CD4-positive, alpha-beta T cell treated with Interleukin-10 for 1 hour (primary cell): ENCODE measurements at places on chromosomes 3 and 15.

DNA sequence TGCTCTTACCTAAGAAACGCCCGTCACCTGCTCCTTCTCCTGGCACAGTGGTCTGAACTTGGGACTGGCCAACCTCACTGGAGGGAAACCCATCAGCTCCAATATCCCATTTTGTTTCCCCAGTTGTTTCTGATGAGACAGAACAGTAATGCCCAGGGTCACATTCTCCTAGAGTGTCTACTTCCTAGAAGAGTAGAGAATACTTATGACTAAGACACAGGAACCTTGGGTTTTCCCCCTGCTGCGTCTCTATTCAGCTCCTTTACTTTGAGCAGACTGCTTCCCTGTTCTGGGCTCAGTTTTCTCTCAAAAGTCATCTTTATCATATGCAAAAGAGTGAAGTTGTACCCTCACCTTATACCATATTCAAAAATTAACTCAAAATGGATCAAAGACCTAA, 79.4 kb downstream of the POLR2M start:
- no peak for DNase-seq

- DNase-seq = no peak
Observed at GRCh38 chr15:63928185-63928842, 94.6 kb upstream of the HERC1 start.

GRCh38 chr3:182969853-182970252, 10.5 kb downstream of the DCUN1D1 start:
- DNase-seq = no peak

GRCh38 chr3:188446014-188446413, 292.1 kb downstream of the LPP start:
- DNase-seq = no peak

DNA sequence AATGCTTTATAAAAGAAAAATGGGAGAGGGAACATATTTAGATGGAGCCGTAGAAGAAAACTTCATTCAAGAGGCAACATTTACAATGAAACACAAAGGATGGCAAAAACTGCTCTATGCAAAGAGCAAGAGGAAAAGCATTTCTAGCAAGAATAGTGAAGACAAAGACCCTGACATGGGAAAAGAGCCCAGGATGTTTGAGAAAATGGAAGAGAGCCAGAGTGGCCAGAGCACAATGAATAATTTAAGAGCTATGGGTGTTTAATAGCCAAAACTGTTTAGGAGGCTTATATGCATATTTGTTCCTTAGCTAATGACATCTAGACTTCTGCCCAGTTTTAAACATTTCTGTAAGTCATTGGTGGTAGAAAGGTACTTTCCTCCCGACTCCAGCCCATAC, 25.4 kb upstream of the SEMA6D start:
- DNase-seq = no peak

DNA sequence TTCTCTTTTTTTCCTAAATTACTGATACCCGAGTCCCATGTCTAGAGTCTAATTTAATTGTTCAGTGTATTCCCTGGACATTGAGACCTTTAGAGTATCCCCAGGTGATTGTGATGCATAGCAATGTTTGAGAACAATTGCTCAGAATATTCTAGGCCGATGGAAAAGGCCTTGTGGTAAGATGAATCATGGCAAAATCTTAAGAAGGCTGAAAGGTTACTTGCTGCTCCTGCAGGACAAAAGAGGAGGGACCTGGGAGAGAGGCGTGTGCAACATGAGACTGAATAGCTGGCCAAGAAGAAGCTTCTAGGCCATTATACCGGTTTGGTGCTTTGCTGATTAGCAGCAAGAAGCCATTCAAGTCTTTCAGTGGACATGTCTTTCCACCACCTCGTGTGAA, 256.6 kb downstream of the ROBO2 start:
- no peak for DNase-seq

DNA sequence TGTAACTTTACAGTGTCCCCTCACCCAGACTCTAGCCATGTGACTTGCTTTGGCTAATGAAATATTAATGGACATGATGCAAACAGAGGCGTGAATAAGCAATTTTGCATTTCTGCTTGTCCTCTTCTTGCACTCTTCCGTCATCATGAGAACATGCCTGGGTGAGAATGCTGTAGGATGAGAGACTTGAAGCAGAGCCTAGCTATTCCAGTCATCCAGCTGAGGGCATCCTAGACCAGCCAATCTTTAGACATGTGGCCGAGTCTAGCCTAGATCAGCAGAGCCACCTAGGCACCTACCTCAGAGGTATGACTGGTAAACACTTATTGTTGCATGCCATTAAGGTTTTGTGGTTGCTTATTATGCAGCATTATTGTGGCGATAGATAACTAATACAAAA, 450.5 kb upstream of the AZI2 start:
- no peak for DNase-seq

DNA sequence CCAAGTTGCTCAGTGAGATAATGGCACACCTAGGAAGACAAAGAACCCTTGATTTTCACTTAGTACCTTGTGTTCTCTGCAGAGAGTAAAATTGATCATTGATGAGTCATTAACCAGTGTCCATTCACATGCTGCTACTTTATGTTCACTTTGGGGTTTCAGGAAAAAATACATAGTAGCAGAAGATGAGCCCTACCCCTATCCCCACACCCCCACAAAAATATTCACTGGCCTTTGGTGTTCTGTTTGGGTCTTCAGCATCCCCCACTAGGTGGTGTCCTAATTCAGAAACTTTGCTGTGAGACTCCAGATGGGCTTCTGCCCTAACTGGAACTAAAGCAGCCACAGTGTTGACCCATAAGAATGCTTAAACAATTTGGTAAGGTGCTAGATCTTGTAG, 178.8 kb downstream of the KLHL25 start:
- peak; percentile 65 for DNase-seq

GRCh38 chr3:16375891-16376290, 110.9 kb downstream of the OXNAD1 start:
- no peak for DNase-seq

DNA sequence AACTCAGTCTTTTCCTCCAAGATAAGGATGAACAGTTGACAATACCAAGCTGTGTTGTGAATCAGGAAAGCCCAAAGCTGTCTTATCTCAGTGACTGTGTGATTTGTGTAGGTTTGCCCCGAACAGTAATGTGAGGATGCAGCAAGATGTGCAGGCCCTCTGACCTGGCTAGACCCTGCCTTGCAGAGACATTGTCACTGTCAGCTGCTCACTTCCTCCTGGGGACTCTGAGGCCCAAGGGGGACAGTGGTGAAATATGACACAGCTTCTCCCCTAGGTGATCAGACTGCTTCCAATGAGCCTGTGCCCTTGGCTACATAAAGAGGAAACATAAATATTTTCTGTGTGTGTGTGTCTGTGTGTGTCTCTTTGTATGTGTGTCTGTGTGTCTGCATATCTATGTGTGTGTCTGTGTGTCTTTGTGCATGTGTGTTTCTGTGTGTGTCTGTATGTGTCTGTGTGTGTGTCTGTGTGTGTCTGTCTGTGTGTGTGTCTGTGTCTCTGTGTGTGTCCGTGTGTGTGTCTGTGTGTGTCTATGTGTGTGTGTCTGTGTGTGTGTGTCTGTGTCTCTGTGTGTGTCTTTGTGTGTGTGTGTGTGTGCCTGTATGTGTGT, 21.7 kb downstream of the LRRK1 start:
- peak; percentile 24 for DNase-seq

GRCh38 chr15:100206643-100207042, 135.1 kb downstream of the ADAMTS17 start:
- no peak for DNase-seq

DNA sequence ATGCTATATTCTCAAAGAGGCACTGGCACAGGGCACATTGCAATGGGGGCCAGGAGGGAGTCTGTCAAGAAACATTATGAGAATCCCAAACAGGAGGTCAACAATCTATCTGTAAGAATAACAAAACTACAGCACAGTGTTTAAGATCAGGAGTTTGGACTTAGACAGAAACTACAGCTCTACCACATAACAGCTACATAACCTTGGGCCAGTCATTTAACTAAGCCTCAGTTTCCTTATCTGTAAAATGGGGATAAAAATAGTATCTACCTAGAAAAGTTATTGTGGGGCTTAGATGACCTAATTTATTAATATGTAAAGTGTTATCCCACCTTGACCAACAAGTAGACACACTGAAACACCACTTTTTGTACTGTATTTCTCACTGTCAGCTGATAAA, 9.9 kb downstream of the B4GALT4 start:
- no peak for DNase-seq

DNA sequence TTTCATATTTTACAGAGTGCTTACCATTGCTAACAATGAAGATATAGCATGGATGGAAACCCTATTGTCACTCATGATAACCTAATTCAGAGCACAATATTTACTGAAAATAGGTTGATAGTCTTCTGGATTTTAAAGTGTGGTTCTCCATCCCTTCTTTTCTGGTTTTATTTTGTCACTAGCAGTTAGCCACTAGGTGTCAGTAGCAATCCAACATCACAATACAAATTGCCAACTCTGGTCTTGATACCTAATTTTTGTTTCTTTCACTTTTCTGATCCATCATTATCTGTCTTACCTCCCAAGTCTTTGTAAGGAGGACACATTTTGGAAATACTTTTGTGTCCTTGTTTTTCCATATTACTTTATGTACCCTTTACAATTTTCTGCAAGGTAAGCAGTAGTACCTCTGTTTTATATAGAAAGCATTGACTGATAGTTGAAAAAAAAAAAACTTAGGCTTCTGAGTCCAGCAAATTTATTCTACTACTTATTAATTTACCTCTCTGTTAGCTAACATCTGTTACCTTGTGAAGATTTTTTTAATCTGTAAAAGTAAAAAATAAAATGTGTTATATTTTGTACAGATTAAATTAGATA, 28.3 kb upstream of the CRYBG3 start:
- peak; percentile 72 for DNase-seq

- no peak for DNase-seq
Observed at GRCh38 chr15:42461261-42461660, 29.7 kb downstream of the ZNF106 start.

DNA sequence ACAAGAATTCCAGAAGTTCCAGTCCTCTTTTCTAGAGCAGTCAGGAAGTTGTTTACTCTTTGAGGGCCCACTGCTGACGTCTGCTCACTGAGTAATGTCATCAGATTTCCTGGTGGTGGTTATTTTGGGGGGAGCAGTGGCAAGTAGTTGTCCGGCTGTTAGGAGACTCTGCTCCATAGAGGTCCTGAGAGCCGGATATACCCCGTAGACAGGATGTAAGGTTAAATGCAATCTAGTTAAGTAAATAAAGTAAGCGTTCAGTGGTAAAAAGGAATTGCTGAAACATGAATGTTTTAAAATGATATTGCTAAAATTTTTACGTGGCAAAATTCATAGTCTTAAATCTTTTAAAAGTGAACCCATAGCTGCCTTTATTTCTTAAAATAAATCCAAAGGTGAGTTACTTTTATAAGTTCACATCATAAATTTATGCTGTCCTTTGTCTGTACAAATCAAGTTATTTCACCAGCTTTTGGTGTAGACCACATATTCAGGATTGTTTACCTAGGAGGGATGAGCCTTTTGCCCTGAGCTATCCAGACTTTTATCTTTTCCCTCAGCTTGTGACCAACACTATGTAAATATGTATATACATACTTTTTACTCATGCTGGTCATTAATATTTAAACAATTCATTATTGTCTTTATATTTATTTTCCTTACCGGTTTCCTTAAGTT, 65.8 kb downstream of the PDE8A start:
- peak; percentile 15 for DNase-seq

- DNase-seq = no peak
Observed at GRCh38 chr3:187665764-187666402, 4.3 kb downstream of the SST start.

- DNase-seq = peak; percentile 88
Observed at GRCh38 chr3:69120879-69121464, 1.4 kb downstream of the LMOD3 start.

- DNase-seq = no peak
Observed at GRCh38 chr3:129382366-129382765, 46.1 kb downstream of the EFCAB12 start.

DNA sequence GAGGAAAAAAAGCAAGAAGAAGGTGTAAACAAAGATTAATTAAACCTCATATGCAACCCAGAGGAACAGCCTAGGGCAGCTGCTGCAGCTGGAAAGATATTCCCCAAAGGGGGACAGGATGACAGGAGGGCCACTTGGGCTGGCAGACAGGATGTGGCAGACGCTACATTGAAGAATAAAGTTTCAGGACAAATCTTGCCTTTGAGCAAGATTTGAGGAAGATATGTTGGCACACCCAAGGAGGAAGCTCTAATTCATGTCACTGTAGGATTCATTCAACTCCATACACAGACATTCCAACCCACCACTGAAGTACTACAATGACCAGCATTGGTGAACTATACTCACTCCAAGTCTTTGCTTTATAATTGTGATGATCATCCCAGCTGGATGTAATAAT, 504.0 kb downstream of the SHQ1 start:
- no peak for DNase-seq

DNA sequence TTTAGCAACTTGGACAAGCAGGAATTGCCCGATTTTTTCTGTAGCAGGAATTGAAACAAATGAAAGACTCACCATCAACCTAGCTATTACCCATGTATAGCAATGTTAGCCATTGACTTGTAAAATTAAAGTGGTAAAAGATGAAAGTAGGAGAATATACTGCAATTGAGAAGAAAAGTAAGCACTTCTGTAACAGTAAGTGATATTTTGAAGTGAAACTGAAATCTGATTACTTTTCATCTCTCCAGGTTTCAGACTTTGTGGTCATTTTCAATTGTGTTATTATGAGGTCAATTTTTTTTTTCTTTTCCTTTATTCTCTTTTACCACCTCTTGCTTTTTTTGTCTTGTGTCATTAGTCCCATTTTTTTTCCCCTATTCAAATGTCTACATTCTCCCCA, 1078.2 kb downstream of the ZPLD1 start:
- no peak for DNase-seq

- no peak for DNase-seq
Observed at GRCh38 chr3:149214702-149215101, 6.9 kb downstream of the CP start.

GRCh38 chr3:43764471-43764870, 73.7 kb downstream of the ABHD5 start:
- DNase-seq = no peak

- no peak for DNase-seq
Observed at GRCh38 chr15:60520013-60520824, 41.3 kb upstream of the ICE2 start.

- no peak for DNase-seq
Observed at GRCh38 chr15:67564021-67564967, 21.8 kb downstream of the MAP2K5 start.

GRCh38 chr15:100997442-100997841, 78.3 kb downstream of the LRRK1 start:
- no peak for DNase-seq

DNA sequence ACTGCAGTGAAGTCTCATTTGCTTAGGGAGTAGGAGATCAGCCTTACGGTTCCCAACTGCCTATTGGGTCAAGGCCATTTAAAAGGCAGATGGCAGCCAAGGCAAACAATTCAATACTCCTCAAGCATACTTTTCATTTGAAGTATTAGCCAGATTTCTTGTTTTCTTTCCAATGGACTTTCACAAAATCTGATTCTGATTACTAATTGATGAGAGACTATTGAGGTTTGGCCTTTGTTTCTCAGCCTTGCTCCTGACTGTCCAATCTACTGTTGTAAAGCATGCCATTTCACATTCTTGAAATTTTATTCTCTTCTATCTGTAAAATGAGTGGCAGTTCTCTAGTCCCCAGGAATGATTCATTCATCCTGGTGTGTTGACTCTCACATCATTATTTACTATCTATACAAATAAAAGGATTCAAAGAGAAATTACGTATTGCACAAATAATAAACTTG, 166.2 kb upstream of the TGFBR2 start:
- DNase-seq = no peak

GRCh38 chr3:20905210-20905805, 719.3 kb upstream of the SGO1 start:
- no peak for DNase-seq

GRCh38 chr3:11847607-11848006, 922 bp upstream of the TAMM41 start:
- DNase-seq = peak; percentile 34

GRCh38 chr3:73140772-73141442, 79.4 kb downstream of the EBLN2 start:
- no peak for DNase-seq
